ENCODE measurements at places on chromosomes 16 and 17.
A peak's percentile ranks its signal among the peaks of the same experiment; 100 is the strongest.

- DNase-seq, result peak; percentile 72
These were observed 27.0 kb downstream of the CCR7 start for GRCh38 chr17:40538019-40538935.

- DNase-seq, result no peak
These were observed 14.2 kb downstream of the ATP6V0A1 start for GRCh38 chr17:42472709-42473521.

DNA sequence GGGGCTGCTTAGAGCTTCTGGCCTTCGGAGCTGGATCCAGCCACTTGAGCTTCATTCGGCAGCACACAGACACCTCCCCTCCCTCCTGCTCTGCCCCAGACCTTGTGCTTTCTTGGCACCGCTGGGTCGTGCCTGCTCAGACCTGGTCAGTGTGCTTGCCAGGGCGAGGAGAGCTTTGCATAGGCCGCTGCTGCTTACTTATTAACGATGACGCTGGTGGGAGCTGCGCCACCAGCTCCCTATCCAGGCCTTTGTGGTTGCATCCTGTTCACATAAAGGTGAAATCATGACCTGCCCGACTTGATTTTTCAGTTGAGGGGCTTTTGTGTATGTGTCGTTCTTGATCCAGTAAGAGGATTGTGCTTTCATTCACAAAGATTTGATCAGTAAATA, 101.1 kb downstream of the MSI2 start:
- no peak for DNase-seq

- DNase-seq, result no peak
These were observed 107.0 kb upstream of the CACNG5 start for GRCh38 chr17:66727634-66728570.

DNA sequence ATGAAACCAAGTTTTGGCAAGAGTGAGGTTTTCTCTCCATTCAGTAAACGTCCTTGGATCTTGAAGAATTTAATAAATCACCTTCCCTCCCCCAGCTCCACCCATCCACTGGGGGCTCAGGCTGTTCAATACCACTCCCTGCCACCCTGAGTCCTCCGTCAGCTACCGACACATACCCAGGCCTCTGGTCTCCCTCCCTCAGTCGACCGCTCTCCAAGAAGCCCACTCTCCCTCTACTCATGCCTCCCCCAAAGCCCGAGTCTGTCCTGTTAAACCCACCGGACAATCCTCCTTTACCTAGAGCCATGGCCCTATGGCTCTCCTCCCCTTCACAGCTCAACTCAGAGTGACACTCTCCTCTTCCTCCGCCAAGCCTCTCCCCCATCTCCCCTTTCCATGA, 19.7 kb upstream of the SLC4A1 start:
- no peak for DNase-seq

GRCh38 chr16:46974352-46974751, 878 bp upstream of the DNAJA2 start:
- no peak for DNase-seq

GRCh38 chr16:50473356-50473945, 74.7 kb upstream of the NKD1 start:
- DNase-seq, result no peak

DNA sequence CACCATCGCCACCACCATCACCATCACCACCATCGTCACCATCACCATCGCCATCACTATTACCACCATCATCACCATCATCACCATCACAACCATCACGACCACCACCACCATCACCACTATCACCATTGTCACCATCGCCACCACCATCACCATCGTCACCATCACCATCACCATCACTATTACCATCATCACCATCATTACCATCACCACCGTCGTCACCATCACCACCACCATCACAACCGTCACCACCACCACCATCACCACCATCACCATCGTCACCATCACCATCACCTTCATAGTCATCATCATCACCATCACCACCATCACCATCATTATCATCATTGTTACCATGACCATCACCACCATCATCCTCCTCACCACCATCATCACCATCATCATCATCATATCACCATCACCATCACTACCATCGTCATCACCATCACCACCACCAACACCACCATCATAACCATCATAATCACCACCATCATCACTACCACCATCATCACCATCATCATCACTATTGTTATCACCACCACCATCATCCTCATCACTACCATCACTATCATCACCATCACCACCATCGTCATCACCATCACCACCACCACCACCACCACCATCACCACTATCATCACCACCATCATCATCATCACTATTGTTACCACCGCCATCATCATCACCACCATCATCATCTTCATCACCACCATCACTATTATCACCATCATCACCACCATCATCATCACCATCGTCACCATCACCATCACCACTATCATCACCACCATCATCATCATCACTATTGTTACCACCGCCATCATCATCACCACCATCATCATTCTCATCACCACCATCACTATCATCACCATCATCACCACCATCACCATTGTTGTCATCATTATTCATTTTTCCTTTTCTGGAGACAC, 51.5 kb upstream of the ZNF469 start:
- no peak for DNase-seq
